Immature natural killer cell (primary cell): ENCODE measurements at places on chromosomes 6 and 20. TPM values are rescaled to one million over a fixed set of nuclear protein-coding genes. Genes with fewer than 3 reads are reported as not detected.

Gene CDH4
- not detected for polyA plus RNA-seq

- no peak for DNase-seq
Observed at GRCh38 chr20:25076731-25077609, 5.0 kb downstream of the VSX1 start.

Gene CYP24A1
- not detected for polyA plus RNA-seq

Gene B3GAT2
- not detected for polyA plus RNA-seq

- DNase-seq, result no peak
Observed at GRCh38 chr6:23027281-23027680, 457.9 kb downstream of the HDGFL1 start.

- no peak for DNase-seq
Observed at GRCh38 chr6:47437592-47437991, 40.0 kb upstream of the CD2AP start.

Gene RNASET2
- polyA plus RNA-seq, result 171 TPM

DNA sequence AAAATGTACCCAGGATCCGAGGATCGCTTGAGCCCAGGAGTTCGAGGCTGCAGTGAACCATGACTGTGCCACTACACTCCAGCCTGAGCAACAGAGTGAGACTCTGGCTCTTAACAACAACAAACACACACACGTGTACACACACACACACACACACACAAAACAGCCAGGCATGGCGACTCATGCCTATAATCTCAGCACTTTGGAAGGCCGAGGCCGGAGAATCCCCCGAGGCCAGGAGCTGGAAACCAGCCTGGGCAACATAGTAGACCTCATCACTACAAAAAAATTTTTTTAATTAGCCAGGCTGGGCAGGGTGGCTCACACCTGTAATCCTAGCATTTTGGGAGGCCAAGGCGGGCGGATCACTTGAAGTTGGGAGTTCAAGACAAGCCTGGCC lies 23.3 kb upstream of the ARFGEF2 start:
- DNase-seq, result no peak

Gene TMEM14C
- polyA plus RNA-seq, result 81.2 TPM

- DNase-seq, result no peak
Observed at GRCh38 chr20:10076126-10077080, 41.6 kb downstream of the ANKEF1 start.

DNA sequence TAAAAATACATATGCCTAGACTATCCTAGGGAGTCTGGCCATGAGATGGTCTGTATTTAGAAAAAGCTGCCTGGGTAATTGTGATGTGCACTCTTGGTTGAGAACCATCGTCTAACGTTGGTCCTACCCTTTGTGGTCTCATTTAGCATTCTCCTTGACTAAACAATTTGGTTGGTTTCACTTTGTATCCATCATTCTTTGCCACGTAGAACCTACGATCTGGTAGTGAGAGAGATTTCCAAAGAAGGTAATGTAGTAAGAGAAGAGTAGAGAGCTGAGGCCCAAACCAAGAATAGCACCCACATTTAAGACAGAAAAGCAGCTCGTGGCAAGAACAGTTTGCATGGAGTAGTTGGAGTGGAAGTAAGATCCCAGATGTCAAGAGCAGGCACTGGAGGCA lies 219.8 kb downstream of the TMEM200A start:
- DNase-seq, result no peak

GRCh38 chr6:96015518-96016333 lies at the start of gene FUT9:
TSS of gene FUT9 (plus strand) at chr6:96015974. CDS start at chr6:96203156, 187,182 bp downstream.
- DNase-seq, result no peak

GRCh38 chr6:46935687-46936086 lies 13.9 kb upstream of the ADGRF5 start:
- no peak for DNase-seq

DNA sequence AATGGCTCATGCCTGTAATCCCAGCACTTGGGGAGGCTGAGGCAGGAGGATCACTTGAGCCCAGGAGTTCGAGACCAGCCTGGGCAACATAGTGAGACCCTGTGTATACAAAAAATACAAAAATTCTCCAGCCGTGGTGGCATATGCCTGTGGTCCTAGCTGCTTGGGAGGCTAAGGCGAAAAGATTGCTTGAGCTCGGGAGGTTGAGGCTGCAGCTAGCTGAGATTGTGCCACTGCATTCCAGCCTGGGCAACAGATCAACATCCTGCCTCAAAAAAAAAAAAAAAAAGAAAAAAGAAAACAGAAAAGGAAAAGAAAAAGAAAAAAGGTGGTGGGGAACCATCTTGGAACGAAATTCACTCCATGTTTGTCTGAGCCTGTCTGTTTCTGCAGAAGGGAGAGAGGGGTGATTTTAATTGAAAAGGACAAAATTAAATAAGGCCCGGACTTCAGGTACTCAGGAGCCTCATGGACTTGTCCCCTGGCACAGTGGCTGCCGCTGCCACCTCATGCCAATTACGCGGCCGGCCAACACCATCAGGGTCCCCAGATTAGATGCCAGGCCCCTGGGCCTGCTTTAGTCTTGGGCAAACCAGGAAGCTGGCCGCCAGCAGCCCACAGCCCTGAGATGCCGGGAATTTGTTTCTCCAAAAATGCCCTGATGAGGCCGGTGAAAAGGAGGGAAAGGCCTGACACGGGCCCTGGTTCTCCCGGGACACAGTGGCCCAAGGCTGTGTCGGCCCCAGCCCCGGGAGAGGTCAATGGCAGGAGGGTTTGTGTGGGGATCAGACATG lies 37.8 kb upstream of the STX16 start:
- DNase-seq, result no peak

- DNase-seq, result no peak
Observed at GRCh38 chr20:5474646-5475550, 158.1 kb upstream of the PROKR2 start.
